Stimulated activated CD4-positive, alpha-beta T cell treated with anti-CD3 and anti-CD28 coated beads, TNF-alpha, amount 100 ng/mL, for 1 hour (primary cell): ENCODE measurements at places on chromosomes 3 and 15.

DNA sequence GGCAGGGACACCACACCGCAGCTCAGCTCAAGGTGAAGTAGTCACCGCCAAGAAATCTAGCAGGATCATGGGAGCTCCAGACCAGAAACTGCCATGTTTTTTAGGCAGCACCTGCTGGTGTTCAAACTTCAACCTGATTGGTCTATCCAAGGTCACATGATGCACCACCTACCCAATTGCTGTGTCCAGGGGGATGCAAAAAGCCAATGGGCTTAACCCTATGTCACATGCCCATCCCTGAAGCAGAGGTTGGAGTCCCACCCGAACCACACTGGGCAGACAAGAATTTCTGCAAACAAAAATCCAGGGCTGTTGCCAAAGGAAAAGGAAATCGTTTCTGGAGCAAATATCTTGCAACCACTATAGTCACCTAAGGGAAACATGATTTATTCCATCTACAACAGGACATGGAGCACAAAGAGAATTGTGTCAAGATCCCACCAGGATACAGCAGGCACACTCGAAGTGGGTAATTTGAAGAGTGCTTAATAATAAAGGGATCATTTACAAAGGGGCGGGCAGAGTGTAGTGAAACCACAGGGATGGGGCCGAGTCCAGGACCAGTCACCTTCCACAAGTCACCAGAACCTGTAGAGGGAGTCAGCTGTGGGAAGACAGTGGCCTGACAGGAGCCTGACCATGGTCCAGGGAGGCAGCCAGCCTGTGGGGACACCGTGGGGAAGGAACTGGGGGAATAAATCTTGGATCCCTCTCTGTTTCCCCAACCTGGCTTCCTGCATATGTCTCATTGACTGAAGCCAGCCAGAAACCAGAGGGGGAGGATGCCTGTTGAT lies 34.2 kb upstream of the TSEN2 start:
- no peak for DNase-seq

DNA sequence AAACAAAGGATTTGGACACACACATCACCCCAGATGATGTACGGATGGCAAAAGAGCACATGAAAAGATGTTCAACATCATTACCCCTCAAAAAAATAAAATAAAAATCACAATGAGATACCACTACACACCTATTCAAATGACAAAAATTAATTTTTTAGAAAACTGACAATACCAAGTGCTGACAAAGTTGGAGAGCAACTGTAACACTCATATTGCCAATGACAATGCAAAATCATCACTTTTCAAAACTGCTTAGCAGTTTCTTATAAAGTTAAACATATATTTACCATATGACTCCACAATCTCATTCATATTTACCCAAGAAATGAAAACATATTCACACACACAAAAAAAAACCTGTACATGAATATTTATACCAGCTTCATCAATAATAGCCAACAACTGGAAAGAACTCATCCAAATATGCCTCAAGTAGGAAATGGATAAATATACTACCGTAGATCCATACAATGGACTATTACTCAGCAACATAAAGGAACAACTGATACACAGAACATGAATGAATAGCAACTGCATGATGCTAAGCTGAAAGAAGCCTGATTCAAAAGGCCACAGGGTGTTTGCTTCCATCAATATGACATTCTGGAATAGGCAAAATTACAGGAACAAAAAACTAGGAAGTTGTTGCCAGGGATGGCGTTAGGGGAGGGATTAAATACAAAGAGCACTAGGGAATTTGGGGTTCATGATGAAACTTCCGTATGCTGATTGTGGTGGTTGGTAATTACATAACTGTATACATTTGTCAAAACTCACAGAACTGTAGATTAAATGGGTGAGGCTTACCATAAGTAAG lies 1.3 kb downstream of the FSIP1 start:
- DNase-seq, result no peak

GRCh38 chr15:101142711-101143110 lies 109.1 kb downstream of the CHSY1 start:
- no peak for DNase-seq

- DNase-seq, result no peak
Observed at GRCh38 chr15:55868707-55869106, 124.7 kb downstream of the NEDD4 start.

DNA sequence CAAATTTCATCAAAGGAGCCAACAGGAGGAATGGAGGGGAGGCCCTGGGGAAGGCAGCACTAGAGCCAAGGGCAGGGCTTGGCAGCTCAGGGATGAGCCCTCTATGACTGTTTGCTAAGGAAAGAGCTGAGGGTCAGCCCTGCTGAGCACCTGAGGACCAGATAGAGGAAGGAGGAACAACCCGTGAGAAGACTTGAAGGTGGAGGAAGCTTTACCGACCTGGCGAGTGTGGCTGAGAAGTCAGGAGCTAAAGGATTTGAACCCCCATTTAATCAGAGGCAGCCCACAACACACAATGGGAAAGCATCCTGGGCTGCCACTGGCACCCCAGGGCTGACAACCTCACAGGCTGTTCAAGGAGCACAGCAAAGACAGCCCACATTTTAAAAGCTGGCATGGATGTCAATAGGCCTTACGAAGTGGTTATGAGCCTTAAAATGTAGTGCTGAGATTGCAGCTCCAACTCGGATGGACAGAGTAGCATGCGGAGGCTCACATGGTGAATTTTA lies 20.7 kb upstream of the LRRC2 start:
- no peak for DNase-seq

GRCh38 chr15:52448011-52448890 lies 80.4 kb downstream of the MYO5A start:
- no peak for DNase-seq

- DNase-seq, result no peak
Observed at GRCh38 chr15:75776065-75776423, 63.4 kb upstream of the CSPG4 start.

DNA sequence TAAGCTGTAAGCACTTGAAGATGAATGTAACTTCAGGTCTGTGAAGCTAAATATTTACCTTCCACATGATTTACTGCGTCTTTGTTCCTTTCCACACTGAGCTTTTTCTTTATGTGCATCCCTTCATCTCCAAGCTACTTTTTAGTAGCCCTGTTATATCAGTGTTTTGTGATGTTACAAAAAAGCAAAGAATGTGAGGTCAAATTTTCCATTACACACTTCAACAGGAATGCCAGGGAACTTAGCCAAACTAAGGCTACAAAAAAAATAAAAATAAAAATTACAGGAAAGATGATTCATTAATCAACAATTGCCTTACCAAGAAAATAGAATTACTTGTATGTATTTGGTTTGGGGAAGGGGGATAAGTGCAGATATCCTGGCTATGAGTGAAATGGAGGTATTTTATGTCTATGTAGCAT lies 73.0 kb downstream of the FILIP1L start:
- no peak for DNase-seq

- no peak for DNase-seq
Observed at GRCh38 chr15:63389902-63390670, 8.4 kb upstream of the CA12 start.

DNA sequence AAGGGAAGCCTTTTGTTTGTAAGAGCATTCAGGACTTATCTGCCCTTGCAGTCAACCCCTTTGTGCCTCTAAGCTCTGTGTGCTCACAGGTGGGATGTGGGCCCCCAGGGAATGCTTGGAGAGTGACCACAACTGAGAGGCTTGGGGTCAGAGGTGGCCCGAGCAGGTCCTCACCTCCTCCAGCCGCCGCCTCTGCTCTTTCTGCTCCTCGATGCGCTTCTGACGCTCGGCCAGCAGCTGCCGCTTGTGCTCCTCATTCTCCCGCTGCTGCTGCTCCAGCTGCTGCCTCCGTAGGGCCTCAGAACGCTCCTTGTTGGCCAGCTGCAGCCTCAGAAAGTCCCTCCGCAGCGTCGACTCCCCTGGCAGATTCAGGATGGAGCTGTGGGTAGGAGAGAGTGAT lies 130.8 kb upstream of the SLC2A2 start:
- no peak for DNase-seq

DNA sequence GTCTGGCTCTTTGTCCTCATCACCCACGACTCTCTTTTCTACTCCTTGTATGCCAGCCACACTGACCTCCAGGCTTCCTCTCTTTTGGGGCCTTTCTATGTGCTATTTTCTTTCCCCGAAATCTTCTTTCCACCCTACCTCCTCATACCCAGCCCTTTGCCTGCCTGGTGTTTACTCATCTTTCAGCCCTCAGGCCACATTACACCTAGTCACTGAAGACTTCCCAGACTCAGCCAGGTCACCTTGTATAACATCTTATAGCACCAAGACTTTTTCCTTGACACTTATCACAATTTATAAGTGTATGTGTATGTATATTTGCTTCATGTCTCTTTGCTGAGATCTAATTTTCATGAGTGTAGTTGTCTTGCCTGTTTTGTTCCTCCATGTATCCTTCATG lies 396.4 kb downstream of the NLGN1 start:
- DNase-seq, result no peak

DNA sequence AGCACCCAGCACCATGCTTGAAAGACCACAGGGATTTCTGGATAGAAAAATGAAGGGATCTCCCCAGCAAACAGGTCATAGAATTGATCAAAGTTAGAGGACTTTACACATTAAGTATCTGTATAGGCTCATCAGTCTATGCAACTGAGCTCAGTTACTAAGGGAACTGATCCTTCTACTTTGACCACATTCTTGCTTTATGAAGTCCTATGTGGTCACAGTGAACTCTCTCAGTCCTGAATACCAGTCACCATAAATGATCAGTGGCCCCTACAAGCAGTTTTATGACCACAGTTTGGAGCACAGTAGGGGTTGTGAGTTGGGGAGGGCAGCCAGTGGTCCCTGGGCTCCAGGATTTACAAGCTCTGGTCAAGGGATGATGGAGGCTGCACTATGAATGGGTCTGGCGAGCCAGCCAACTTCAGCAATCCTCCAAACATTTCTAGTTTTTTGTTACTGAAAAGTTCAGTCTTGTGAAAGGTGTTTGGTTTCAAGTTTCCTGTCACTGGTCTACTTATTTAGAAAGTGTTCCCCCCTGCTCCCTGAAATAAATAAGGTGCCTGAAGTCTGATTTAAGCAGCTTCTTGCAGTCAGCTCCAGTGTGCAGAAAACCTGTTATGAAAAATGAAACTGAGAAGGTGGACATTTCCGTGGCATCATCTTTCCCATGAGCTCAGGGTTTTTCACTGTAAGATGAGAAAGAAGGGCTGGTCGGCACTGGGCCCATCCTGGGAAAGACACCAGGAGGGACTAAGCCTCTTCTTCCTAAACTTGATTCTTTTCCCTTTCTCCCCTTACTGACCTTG lies 75.5 kb downstream of the DAPK2 start:
- DNase-seq, result no peak
